ENCODE measurements at places on chromosomes 13 and 19.

DNA sequence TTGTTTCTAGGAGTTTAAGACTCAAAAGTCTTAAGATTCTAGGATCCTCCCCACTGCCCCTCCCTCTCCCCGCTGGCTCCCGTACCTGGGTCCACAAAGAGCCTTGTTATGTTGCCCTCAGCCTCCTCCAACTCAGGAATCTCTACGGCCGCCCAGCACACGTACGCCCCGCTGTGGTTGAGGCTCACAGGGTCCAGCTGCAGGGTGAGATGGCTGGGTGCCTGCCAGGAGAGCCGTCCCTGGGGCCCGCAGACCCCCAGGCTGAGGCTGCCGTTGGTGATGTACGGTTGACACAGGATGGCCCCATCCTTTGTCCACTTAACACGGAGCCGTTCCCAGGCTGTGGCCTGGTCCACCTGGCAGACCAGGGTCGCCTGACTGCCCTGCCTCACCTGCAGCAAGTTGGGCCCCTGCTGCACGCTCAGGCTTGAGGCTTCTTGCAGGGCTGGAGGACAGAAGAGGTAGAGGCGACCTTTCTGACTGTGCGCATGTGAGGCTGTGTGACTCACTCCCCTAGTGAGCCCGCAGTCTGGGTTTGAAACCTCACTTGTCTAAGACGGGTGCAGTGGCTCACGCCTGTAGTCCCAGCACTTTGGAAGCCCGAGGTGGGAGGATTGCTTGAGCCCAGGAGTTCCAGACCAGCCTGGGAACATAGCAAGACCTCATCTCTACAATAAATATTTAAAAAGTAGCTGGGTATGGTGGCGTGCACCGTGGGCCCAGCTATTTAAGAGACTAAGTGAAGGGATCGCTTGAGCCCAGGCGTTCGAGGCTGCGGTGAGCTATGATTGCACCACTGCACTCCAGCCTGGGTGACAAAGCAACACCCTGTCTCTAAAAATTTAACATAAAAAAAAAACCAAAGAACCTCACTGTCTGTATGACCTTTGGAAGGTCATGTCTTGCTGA lies 4.0 kb downstream of the TMIGD2 start:
- DNase-seq = no peak

DNA sequence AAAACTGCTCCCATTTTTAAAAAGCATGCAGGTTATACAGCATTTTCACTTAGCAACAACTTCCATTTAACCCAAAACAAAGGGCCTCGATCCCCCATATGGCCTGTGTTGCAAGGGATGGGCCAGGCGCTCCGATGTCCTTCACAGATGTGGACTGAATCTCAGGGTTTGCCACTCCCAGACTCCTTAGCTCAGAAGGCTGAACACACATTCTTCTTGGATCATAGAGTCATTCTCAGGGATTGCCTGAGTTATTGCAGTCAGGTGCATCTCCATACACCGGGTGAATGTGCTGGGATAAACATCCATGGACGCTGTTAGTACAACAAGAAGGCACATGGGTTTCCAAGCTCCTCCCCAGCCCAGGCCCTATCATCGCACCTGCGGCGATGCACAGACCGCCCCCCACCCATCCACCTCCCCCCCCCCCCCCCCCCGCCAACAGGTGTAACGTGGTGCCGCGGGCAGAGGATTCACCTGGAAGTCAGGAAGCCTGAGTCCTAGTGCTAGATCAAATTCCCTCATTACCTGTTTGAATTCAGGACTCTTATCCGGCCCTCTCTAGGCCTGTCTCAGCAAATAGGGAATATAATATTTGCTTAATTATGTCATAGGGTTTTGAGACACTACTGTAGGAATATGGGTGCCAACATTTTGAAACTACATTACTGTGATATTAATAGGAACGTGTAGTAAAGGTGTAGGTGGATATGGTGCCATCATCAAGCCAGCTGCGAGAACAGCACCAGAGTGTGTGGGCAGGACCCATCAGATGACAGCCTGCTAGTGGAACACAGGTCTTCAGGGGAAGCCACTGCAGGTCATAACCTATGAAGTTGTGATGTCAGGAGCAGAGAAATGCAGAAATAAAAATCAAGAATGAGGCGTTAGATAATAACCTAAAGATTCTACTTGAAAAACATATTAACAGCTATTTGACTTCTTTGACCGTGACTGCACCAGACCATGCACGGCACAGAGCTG lies 110.9 kb downstream of the SACS start:
- no peak for DNase-seq

GRCh38 chr13:33642374-33643065 lies 175.4 kb upstream of the RFC3 start:
- DNase-seq = no peak

GRCh38 chr13:109672545-109672944 lies 113.8 kb downstream of the IRS2 start:
- no peak for DNase-seq

DNA sequence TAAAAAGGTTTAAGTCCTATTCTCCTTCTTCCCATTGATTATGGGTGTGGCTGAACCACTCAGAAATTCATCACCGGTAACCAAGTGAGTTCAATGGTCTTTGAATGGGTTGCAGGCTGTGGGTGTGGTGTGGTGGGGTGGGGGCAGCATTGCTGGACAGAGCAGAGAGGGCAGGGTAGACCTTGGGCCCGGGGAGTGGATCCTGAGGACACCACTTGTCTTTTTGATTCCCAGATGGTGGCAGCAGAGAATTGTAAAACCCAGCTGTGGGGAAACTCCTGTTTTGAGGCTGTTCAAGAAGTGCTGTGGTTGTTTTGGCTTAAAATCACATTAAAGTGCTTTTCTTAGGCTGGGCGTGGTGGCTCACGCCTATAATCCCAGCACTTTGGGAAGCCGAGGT lies 45.8 kb upstream of the RGCC start:
- DNase-seq = no peak

GRCh38 chr13:65336916-65337315 lies 1893.2 kb downstream of the PCDH9 start:
- DNase-seq = no peak

DNA sequence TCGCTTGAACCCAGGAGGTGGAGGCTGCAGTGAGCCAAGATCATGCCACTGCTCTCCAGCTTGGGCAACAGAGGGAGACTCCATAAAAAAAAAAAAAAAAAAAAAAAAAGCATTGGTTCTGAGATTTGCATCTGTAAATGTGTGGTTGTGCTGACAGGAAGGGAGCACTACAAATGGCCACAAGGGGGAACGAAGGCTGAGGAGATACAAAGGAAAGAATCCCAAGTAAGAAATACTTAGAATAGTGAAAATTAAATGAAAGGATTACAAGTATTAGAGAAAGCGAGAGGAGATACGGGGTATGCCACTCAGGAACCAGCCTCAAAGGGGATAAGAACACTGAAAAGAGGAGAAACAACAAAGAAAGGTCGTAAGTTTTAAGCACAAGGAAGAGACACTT lies 284.9 kb downstream of the KLF12 start:
- no peak for DNase-seq

GRCh38 chr19:4144666-4145249 lies 8.7 kb upstream of the CREB3L3 start:
- DNase-seq = no peak

GRCh38 chr13:44306371-44307192 lies 67.0 kb upstream of the SERP2 start:
- DNase-seq = no peak

DNA sequence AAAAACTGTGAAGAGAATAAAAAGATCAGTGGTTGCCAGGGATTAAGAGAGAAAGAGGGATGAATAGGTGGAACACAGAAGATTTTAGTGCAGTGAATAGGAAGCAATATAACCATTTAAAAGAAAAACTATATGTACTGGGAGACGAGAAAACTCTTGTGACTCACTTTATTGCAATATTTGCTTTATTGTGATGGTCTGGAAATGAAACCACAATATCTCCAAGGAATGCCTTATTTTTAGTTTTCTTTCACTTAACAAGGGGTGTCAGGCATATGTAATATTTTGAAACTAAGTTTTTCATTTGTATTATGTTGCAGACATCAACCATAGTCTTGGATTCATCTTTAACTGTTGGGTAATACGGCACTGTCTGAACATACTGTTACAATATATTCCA lies 1308.2 kb downstream of the PCDH9 start:
- no peak for DNase-seq

GRCh38 chr19:3478409-3479176 lies 1.7 kb downstream of the SMIM24 start:
- DNase-seq = no peak

DNA sequence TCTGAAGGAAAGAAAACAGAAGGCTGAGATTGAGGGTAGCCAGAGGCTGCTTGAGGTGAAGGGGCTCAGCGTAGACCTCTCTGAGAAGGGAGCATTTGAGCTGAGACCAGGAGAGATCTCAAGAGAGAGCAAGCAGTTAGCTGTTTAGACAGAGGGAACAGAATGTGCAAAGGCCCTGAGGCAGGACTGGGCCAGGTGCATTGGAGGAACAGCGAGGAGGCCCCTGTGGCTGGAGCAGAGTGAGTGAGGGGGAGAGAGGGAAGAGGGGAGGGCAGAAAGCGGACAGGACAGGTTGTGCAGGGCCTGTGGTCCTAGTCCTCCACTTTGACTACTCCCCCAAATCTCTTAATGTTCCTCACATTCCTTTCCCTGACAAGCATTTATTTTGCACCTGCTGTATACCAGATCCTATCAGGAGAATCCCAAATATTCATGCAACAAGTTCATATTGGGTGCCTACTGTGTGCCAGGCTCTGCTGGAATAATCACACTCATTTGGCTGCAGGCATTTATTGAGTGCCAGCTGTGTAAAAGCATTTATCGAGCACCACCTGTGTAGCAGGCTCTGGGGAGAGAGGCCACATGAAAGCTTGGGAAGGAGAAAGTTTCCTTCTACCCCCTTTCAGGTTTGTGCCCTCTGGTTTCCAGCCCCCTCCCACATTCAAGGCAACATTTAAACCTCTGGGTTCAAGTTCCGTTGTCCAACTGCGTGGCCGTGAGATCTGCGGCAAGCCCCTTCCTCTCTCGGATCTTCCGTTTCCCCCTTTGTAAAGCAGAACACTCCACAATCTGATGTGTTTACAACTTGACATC lies 36.5 kb downstream of the NFIC start:
- DNase-seq = no peak

- no peak for DNase-seq
Measured at GRCh38 chr19:7188698-7189629, 105.2 kb downstream of the INSR start.

DNA sequence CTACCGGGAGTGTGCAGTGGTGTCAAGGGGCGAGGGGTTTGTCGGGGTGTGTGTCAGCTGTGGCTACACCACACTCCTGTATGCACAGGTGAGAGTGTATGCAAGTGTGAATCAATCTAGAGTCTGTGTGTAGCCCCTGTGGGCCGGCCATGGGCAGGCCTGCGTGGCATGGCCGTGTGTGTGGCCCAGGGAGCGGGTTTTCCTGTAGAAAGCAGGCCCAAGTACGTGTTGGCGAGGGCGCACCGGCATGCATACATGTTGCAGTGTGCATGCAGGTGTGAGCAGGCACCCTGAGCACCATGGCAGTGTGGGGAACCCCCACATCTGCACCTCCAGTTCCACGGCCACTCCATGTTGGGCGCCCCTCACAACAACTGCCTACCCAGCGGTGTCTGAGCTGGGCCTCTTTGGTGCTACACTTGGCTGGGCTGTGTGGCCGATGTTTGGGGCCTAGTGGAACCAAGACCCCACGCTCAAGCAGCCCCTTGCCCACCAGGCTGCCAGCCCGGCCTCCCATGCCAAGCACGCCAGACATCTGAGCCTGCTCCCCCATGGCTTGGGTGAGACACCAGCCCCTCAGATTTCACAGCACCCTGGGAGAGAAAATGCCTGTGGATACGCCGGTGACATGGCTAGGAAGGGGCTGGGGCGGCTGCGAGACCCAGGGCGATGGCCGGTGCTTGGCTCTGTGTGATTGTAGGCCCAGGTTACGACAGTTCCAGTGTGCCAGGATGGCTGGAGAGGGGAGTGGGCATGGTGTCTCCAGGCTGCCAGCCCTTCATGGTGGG lies 2.1 kb downstream of the NFIX start:
- no peak for DNase-seq
